ENCODE measurements at places on chromosomes 6 and 20. TPM values are rescaled to one million over a fixed set of nuclear protein-coding genes. Genes with fewer than 3 reads are reported as not detected.

The NKX2-4 gene
- total RNA-seq = not detected

The HLA-DPA1 gene
- total RNA-seq = 7.0 TPM

The ENPP1 gene
- 8.0 TPM for total RNA-seq

The C20orf202 gene
- not detected for total RNA-seq

The SLC22A1 gene
- total RNA-seq = 1.5 TPM

The DEFB127 gene
- total RNA-seq = not detected

The SPDEF gene
- total RNA-seq = not detected

The TFAP2A gene
- total RNA-seq = not detected

The STK35 gene
- 20.3 TPM for total RNA-seq
